SIG-M5 (cell line): ENCODE measurements at places on chromosomes 12 and 14.

DNA sequence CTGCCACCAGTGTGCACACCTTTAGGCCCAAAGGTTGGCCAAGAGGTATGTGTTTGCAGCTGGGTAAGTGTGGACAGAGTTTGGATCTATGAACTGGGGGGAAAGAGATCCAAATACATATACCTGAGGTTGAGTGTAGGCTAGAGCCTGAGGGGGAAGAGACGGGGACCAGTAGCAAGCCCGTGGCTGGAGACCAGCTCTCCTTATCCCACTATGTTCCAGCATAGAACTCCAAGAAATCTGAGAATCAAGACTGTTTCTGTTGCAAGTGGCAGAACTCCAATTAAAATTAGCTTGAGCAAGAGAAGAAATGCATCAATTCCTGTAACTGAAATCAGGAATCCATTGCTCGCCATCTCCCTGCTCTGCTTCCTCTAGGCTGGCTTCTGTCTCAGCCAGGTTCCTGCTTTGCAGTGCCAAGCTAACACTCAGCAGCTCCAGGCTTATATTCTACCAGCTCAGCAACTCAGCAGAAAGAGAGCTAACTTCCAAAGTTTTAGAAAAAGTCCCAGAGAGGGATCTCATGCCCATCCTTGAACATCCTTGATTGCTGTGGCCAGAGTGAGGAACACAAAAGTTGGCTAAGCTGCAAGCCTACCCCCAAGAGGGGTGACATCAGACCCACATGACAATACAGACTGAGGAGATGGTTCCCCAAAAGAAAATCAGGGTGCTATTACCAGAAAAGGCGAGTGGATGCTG, 1.5 kb upstream of the PCK2 start:
- DNase-seq: no peak

- no peak for DNase-seq
Observed at GRCh38 chr14:49212721-49213120, 373.5 kb downstream of the RPS29 start.

GRCh38 chr12:6982532-6982931, 11.8 kb downstream of the EMG1 start:
- DNase-seq: no peak

DNA sequence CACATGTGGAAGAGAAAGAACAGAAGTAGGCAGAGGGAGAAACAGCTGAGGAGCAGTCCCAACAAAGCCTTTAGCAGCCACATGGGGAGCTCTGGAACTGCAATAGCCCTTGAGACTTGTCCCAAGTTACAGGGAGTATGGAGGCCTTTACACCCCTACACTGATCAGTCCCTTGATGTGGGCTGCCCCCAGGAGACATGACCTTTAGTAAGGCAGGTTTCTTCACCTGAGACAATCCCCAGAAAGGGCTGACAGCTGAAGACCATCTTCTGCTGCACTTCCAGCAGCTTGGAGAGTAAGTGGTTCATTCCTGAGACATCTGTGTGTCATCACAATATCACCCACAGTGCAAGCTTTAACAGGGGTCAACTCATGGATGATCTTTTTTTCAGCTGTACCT, 8.6 kb upstream of the SNAPC1 start:
- DNase-seq: no peak

DNA sequence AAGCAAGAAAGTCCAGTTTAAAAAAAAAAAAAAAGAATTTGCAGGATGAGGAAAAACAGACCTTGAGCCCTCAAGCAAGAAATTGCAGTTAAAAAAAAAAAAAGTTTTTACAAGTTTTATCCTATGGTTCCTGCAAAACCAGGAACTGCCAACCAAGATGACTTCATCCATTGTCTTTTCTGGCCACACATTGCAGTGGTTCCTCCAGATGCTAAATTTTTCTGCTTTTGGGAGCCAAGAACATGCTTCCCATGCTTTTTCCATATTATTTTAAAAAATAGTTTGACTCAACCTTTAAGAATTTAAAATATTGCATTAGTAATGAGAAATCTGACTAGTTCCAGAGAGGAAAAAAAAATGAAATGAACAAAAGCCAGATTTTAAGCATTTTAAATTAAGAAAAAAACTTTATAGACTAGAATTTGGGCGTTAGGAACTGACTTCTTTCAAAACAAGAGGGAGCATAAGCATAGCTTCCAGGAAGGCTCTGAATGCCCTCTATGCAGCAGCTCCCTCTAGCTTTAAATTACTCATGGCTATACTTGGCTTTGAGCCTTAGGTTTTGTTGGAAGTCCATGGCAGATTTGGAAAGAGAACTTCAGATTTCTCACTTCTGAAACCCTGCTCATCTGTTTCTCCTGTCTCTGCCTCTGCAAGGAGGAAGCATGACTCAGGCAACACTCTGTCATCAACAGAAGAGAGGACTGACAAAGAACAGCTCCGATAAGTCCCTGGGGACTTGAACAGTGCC, 124.5 kb downstream of the GPR65 start:
- DNase-seq: peak; percentile 3

GRCh38 chr12:129550353-129550752, 353.5 kb downstream of the TMEM132D start:
- DNase-seq: no peak

DNA sequence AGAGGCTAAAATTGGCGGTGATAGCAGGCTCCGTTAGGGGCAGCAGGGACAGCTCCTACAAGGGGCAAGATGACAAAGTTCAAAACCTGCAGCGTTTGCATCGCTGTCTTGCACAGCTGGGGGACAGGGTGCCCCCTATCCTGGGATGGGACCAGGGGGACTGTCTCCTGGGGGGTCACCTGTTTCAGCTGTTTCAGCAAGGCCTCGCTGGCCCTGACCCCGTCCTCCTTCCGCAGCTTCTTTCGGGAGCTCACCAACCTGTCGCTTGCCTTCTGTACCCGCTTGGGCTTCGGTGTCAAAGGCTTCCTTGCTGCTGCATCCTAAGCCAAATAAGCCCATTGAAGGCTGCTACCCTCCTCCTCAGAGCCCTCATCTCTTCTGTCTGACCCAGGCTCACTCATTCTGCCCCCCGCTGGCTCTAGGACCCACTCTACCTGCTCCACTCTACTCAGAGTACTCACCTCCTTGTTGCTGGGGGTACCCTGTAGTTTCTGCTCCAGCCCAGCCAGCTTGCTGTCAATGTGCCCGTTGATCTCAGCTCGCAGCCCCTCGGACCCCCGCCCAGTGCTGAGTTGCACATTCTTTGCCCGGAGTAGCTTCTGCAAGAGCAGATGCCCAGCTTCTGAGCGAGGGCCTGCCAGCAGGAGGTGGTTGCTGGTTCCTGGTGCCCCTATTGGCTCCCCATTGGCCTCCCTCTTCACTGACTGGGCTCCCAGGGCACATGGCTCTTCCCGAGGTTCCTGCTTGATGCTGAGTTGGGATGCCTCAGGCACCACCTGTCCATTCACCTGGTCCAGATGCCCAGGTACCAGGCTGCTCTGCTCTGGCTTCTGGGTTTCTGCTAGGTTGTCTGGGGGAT, 12.4 kb upstream of the PRKAG1 start:
- no peak for DNase-seq

GRCh38 chr14:56183631-56184157, 65.5 kb downstream of the PELI2 start:
- no peak for DNase-seq

DNA sequence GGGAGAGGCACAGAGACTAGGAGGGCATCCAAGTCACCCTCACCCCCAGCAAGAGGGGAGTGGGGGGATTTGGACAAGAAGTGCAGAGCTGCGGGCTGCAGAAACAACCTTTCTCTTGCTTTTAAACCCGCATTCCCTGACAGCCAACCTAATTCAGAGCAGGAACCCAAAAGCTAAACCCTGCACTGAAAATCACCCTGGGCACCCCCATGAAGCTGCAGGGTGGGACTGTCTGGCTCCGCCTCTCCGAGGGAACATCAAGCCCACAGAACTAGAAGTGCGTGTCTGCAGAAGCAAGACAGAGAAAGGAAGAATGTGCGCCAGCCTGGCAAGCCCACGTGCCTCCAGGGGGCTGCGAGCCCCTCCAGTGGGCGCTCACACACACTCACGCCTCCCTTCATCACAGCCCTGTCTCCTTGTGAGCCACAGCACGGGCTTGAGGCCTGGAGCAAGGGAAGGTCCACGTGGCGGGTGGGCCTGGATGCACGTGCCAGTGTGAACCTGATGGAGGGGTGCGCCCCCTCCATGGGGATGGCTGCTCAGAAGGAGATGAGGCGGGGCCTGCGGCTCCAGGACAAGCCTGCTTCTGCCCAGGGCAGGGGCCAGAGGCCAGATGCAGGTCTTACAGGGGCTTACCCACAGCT, 27.8 kb upstream of the PNMA1 start:
- no peak for DNase-seq

- no peak for DNase-seq
Observed at GRCh38 chr14:103121846-103122584, 1.2 kb upstream of the TNFAIP2 start.

GRCh38 chr12:30438601-30439041, 257.0 kb downstream of the IPO8 start:
- DNase-seq: no peak

GRCh38 chr12:13961971-13962370, 19.4 kb downstream of the GRIN2B start:
- DNase-seq: no peak

GRCh38 chr12:68290126-68290525, 36.7 kb upstream of the IL22 start:
- no peak for DNase-seq

DNA sequence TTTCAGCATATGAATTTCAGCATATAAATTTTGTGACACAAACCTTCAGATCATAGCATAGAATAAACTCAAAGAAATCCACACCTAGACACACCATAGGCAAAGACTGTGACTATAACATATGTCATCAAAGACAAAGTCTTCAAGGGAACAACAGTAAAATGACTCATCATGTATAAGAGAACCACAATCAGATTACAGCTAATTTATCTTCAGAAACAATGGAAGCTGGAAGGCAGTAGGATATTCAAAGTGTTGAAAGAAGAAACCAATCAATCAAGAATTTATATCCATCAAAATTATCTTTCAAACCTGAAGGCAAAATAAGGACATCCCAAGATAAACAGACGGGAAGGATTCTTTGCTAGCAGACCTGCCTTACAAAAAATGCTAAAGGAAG, 29.0 kb downstream of the DLK1 start:
- DNase-seq: no peak

DNA sequence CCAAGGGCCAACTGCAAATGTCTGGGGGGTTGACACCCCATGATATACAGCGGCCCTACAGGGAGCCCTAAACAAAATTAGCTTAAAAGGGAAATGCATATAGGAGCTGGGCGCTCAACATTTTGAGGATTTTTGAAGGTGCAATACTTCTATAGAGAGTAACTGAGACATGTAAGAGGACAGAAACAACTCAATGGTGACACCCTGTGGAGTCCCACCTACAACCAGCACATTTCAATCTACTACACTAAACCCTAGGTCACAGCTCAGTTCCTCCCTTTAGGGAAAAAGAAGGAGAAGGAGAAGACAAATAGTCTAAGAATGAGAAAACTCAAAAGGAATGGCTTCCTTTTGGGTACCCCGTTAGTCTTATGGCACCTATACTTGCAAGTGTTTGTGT, 1010.5 kb upstream of the NOVA1 start:
- no peak for DNase-seq

DNA sequence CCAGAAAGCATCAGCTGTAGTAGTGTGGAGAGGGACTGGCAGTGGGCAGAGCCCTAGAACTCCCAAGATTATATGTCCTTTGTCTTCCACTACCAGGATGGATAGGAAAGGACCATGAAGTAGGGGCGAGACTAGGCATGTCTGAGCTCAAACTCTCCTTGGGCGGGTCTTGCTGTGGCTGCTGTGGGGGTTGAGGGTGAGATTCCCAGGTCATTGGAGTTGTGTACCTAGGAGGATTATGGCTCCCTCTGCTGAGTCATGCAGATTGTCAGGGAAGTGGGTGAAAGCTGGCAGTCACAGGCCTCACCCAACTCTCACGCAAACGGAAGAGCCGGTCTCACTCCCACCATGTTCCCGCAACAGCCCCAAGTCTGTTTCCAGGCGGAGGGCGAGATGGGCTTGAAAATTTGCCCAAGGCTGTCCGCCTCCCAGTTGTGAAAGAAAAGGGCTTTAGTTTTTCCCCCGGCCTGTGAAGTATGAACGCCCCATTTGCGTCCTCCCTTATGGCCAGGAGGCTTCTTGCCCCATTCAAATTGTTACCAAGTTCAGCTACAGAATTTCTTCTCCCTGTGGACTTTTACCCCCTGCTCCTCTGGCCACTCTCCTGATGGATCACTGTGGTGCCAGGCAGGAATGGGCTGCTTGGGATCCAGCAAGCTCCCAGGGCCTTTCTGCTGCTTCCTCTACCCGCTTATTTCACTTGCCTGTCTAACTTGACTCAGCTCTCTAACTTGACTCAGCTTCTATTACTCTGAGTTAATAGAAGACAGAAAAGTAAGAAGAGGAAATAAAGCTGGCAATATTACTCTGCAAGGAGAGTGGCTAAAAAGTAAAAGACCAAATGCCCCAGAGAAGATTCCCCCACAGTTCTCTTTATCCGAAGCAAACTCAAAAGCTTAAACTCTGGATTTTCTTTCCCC, 159.3 kb downstream of the SLC2A13 start:
- DNase-seq: no peak

- DNase-seq: no peak
Observed at GRCh38 chr12:69947897-69948296, 122.9 kb downstream of the MYRFL start.

- no peak for DNase-seq
Observed at GRCh38 chr14:51430633-51431032, 190.6 kb downstream of the TMX1 start.

GRCh38 chr12:113457710-113458109, 14.0 kb downstream of the LHX5 start:
- no peak for DNase-seq

GRCh38 chr12:124567673-124568373, 411 bp upstream of the NCOR2 start:
- DNase-seq: peak; percentile 55

GRCh38 chr12:24944601-24944975, 4.3 kb downstream of the BCAT1 start:
- DNase-seq: no peak

GRCh38 chr12:101909646-101910045, 32.3 kb downstream of the DRAM1 start:
- DNase-seq: no peak

DNA sequence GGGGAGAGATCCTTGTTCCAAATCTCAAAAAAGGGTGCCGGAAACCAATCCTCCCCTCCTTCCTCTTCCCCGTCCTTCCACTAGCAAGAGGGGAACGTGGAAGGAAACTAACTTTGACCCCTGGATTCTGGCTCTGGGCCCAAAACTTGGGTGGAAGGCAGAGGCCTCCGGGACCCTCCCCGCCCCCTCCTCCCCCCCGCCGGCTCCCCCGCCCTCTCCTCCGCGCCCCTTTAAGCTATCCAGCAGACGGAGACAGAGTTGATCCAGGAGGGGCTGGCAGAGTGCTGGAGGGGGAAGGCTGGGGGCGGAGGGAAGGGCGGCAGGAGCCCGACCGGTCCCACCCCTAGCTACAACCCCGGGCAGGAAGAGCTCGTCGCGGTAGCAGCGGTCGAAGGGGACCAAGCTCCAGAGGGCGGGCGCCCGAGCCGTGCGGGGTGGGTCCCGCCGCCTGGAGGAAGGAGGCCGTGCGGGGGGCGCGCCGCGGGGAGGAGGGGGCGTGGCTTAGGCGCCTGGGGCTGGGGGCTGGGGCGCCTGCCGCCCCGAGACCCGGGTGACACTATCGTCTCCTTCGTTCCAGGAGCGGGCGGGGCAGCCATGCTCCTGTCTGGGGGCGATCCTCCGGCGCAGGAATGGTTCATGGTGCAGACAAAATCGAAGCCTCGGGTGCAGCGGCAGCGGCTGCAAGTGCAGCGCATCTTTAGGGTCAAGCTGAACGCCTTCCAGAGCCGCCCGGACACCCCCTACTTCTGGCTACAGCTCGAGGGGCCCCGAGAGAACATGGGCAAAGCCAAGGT, at the start of gene NYNRIN:
Gene NYNRIN, plus strand, starts transcription at position 351 of the 794 bp plus-strand sequence. Its CDS starts 244 bp downstream, at position 595.
- no peak for DNase-seq
